Activated naive CD8-positive, alpha-beta T cell treated with anti-CD3 and anti-CD28 coated beads for 36 hours (primary cell): ENCODE measurements at places on chromosomes 7 and 10. TPM values are rescaled to one million over a fixed set of nuclear protein-coding genes. Genes with fewer than 3 reads are reported as not detected.

The TMEM184A gene
- 0.14 TPM for total RNA-seq

The SOSTDC1 gene
- total RNA-seq = not detected

The SLC26A5 gene
- not detected for total RNA-seq

The CLRN3 gene
- total RNA-seq = not detected

The AOC1 gene
- total RNA-seq = not detected

The HOXA6 gene
- not detected for total RNA-seq

The MMP21 gene
- not detected for total RNA-seq

DNA sequence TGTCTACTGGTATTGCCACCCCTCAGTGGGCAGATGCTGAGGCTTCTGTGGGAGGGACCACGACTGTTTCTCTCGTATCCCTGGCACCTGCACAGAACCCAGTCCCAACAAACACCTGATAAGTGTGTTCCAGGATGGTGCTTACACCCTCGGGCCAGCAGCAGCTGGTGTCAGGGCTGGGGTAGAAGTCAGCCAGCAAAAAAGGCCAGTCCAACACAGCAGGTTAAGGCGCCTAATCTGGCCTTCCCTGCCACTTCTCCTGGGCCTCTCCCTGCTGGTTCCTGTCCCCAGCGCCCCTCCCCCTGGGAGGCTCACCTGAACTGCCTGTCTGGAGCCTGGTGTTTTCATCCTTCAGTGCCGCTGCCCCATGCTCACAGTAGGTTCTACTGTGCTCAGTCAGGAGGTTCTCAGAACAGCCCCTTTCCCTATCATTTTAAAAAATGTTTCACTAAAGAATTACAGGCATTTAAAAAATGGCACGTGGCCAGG lies 20.0 kb downstream of the PODXL start:
- H3K27ac ChIP-seq = no peak overlapping the region
- H3K27me3 ChIP-seq = no peaks in the 10 kb centered on the region
- H3K4me3 ChIP-seq = no peak overlapping the region
- H3K36me3 ChIP-seq = no peaks in the 10 kb centered on the region
- H3K4me1 ChIP-seq = no peaks in the 10 kb centered on the region

DNA sequence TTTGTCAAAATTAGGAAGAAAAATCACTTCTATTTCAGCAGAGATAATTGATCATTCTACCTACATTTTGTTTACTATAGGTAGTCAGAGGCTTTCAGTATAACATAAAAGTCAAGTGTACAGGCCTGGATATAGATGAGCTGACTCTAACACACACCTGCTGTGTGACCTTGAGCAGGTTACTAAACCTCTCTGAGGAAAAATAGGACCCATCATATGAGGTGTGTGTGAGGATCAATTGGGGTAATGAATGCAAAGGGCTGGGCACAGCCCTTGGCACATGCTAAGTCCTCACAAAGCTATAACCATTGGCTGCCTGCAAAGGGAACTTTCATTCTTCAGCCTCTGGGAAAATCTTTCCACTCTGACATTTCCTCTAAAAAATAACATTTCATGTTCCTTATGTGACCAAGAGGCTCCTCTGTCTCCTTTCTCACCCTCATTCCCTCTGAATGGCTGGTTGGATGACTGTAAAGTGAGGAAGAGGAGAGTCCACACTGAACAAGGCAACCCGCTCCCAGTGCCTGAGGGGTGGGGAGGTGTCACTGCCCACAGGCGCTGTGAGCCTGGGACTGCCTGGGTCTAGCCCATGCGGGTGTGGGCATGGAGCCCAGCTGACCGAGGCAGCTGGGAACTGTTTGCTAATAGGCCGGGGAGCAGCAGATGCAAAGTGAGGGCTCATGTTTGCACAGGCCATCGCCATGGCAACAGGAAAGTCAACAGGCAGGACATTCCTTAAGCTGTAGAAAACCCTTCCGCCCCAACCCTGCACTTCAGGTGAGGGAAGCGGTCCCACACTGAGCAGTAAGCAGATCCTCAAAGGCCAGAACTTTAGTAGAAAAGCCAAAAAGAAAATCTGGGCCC lies 36.8 kb downstream of the MYOF start:
- peaks cover 3% of the 10 kb centered on the region for H3K36me3 ChIP-seq
- H3K27me3 ChIP-seq = no peaks in the 10 kb centered on the region
- no peak for DNase-seq
- no peak overlapping the region for H3K4me3 ChIP-seq
- no peak overlapping the region for H3K27ac ChIP-seq
- H3K4me1 ChIP-seq = no peaks in the 10 kb centered on the region

DNA sequence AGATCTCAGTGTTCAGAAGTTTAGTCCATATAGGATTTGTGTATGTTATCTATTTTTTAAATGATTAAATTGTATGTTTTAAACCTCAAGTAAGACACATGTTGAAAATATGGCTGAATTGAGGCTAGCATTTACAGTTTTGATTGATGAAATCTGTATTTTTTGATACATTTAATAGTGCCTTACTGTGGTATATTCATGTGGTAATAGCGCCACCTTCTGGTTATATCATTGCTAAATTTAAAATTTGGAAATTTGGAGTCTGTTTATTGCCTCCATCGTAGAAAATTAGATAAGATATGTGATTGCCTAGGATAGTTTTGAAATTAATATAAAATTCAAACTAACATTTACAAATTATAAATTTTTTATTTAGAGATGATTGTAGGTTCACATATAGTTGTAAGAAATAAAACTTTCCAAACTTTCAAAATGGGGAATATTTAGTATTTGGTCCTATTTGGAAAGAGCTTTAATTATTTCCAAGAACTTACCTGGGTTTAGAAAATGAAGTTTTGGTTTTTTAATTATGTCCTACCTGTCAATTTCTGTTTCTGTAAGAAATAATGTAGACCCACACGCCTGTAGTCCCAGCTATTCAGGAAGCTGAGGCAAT lies 19.1 kb upstream of the ARMS2 start:
- no peak overlapping the region for H3K27ac ChIP-seq
- no peak for DNase-seq
- no peaks in the 10 kb centered on the region for H3K27me3 ChIP-seq
- peaks cover 4% of the 10 kb centered on the region for H3K4me1 ChIP-seq
- no peak overlapping the region for H3K4me3 ChIP-seq

DNA sequence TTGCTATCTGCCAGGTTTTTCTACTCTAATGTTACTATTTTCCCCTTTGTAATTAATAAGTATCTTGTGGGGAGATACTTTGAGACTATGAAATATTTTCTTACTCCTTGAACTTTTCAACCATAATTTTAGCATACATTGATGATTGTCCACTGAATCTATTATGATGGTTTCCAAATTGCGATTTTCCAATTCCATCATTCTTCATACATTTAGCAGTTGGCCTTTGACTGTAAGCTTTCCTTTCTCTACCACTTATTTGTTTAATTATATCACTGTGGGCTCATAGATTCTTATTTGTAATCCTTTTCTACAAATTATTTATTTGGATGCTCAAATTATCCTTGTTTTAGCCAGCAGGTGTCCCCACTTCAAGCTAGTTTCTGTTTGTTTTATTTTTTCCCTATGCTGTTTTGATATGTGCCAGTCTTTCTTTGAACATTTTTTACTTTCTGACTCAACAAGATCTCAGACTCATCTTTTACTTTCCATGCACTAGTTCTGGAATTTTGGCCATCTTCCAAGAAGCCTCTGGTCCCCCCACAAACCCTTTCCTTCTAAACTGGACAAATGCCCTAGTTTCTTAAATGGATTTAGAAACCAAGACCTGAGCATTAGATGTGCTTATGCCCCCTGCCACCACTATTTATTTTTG lies 11.4 kb upstream of the MRPS16 start:
- no peak overlapping the region for H3K27ac ChIP-seq
- no peak for DNase-seq
- no peaks in the 10 kb centered on the region for H3K27me3 ChIP-seq
- H3K4me3 ChIP-seq = no peak overlapping the region

- no peak for DNase-seq
- H3K27ac ChIP-seq = no peak overlapping the region
- H3K27me3 ChIP-seq = no peaks in the 10 kb centered on the region
- no peak overlapping the region for H3K4me3 ChIP-seq
- peaks cover 17% of the 10 kb centered on the region for H3K36me3 ChIP-seq
Observed at GRCh38 chr10:50506861-50507573, 116.7 kb downstream of the SGMS1 start.

DNA sequence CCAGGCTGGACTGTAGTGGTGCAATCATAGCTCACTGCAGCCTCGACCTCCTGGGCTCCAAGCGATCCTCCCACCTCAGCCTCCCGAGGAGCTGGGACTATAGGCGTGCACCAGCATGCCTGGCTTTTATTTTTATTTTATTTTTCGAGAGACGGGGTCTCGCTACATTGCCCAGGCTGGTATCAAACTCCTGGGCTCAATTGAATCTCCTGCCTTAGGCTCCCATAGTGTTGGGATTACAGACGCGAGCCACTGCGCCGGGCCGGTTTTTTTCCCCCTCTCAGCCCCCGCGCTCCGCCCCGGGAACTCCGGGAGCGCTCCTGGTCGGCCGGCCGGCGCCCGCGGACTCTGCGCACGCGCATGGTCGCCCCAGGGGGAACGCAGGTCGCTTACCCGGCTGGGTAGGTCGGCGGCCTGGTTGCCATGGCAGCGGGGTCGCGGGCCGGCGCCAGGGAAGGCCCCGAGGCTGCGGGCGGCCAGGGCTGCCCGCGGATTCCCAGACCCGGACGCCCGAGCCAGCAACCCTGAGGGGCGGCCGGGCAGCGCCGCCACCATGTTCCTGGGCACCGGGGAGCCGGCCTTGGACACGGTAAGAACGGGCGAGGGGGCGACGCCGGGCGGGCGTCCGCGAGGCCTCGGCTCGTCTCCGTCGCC lies at the start of gene IQCE:
IQCE (plus strand) TSS at position 351 of the 654 bp plus-strand sequence; CDS start at position 554, 203 bp downstream.
- H3K36me3 ChIP-seq = peaks cover 4% of the 10 kb centered on the region
- peak within 1 kb of the TSS; percentile 79 for H3K4me3 ChIP-seq
- peak within 1 kb of the TSS; percentile 38 for H3K27ac ChIP-seq
- no peaks in the 10 kb centered on the region for H3K27me3 ChIP-seq
- peak; percentile 94 for DNase-seq

- H3K27me3 ChIP-seq = no peaks in the 10 kb centered on the region
- H3K36me3 ChIP-seq = no peaks in the 10 kb centered on the region
- H3K4me1 ChIP-seq = peaks cover 40% of the 10 kb centered on the region
Observed at GRCh38 chr7:132488634-132489302, 87.5 kb downstream of the PLXNA4 start.

DNA sequence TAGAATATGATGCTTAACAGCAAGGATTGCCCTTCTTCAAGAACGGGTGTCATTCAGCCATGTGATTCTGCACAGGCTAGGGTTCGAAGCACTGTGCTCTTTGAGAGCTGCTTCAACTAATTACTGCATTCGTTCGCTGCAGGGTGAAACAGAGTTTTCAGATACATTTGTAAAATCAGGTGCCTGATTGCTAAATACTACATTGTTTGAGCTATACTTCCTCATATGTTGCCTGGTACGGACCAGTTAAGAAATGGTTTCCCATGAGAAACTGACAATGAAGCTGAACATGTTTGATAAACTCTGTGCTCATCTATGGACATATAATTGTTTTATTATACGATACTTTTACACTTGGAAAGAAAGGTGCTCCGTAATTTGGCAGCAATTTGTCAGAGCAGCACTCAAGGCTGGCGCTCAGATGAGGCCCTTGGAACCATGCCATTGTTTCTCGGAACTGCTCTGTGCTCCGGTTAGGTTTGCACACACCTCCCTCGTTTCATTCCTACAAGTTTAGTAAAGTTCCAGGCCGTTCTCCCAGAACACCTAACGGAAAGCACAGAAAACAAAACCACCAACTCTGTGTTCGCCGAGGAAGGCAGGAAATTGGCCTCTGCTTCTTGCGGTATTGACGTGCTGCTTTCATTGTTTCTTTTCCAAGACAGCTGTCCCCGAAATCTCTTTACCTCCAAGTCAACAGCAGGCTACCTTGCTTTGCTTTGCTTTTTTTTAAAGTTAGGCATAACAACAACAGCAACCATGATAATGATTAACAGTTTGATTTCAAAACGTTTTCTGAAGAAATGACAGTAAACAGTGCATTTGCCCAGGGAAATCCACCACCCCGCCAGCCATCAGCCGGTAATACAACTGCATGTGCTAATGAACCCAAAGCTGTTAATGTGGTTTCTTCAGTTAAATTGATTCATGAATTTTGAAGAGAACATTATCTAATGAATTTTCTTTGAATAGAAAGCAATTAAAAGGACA lies 206.9 kb downstream of the EBF3 start:
- peaks cover 10% of the 10 kb centered on the region for H3K4me1 ChIP-seq
- no peaks in the 10 kb centered on the region for H3K27me3 ChIP-seq
- DNase-seq = no peak
- H3K4me3 ChIP-seq = peak overlapping the region; percentile 53
- peak overlapping the region; percentile 60 for H3K27ac ChIP-seq

DNA sequence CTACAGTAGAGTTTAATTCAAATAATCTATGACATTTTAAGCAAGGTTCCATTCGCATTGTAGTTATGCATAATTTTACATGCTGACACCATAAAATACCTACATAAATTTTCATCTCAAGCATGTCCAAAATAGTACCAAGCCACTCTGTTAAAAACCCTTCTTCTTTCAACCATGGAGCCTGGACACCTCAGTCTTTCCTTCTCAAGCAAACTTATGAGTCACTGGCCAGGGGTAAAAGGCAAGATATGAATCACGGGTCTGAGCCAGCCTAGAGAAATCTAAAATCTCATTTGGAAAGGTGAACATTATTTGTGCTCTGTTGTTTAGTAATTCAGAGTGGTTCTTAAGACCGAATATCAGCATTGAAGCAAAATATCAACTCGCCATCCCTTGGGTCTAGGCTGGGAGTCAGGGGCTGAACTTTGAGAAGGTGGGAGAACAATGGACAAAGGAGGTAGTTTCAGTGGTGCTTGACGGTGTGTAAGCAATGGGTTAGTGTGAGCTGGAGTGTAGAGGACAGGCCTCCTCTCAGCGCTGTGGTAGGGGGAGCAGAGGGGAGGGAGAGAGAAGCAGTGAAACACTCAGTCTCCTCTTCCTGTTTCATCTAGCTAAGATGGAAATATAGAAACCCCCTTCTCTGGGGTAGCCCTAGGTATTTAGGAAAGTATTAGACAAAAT lies 19.1 kb upstream of the GPAM start:
- peak overlapping the region; percentile 32 for H3K27ac ChIP-seq
- no peaks in the 10 kb centered on the region for H3K36me3 ChIP-seq
- no peak overlapping the region for H3K4me3 ChIP-seq
- peaks cover 4% of the 10 kb centered on the region for H3K4me1 ChIP-seq
- DNase-seq = no peak

DNA sequence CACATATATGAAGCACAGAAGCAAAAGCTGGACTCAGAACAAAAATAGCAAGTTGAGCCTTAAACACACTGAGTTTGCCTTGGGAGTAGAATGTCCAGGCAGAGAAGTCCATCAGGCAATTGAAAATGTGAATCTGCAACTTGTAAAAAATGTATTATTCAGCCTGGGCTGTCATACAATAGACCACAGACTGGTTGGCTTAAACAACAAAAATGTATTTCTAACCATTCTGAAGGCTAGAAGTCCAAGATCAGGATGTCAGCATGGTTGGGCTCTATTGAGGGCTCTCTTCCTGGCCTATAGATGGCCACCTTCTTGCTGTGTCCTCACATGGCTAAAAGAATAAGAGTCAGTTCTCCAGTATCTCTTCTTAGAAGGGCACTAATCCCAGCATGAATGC lies 76.5 kb upstream of the CAPZA2 start:
- DNase-seq = no peak
- H3K4me3 ChIP-seq = no peak overlapping the region
- no peaks in the 10 kb centered on the region for H3K36me3 ChIP-seq
- no peaks in the 10 kb centered on the region for H3K27me3 ChIP-seq
- no peak overlapping the region for H3K27ac ChIP-seq
- peaks cover 3% of the 10 kb centered on the region for H3K4me1 ChIP-seq

GRCh38 chr10:3195726-3196125 lies 23.1 kb upstream of the PITRM1 start:
- peaks cover 3% of the 10 kb centered on the region for H3K36me3 ChIP-seq
- H3K27ac ChIP-seq = no peak overlapping the region
- DNase-seq = no peak
- peaks cover 32% of the 10 kb centered on the region for H3K4me1 ChIP-seq
- peaks cover 55% of the 10 kb centered on the region for H3K27me3 ChIP-seq

- DNase-seq = no peak
- H3K27me3 ChIP-seq = no peaks in the 10 kb centered on the region
- no peak overlapping the region for H3K27ac ChIP-seq
- no peaks in the 10 kb centered on the region for H3K36me3 ChIP-seq
Observed at GRCh38 chr7:158450476-158451124, 137.0 kb downstream of the PTPRN2 start.
